ENCODE measurements at places on chromosomes 1 and 21. TPM values are rescaled to one million over a fixed set of nuclear protein-coding genes. Genes with fewer than 3 reads are reported as not detected.

GRCh38 chr1:45585496-45586075, 1.7 kb downstream of the NASP start:
- no peak for DNase-seq

DNA sequence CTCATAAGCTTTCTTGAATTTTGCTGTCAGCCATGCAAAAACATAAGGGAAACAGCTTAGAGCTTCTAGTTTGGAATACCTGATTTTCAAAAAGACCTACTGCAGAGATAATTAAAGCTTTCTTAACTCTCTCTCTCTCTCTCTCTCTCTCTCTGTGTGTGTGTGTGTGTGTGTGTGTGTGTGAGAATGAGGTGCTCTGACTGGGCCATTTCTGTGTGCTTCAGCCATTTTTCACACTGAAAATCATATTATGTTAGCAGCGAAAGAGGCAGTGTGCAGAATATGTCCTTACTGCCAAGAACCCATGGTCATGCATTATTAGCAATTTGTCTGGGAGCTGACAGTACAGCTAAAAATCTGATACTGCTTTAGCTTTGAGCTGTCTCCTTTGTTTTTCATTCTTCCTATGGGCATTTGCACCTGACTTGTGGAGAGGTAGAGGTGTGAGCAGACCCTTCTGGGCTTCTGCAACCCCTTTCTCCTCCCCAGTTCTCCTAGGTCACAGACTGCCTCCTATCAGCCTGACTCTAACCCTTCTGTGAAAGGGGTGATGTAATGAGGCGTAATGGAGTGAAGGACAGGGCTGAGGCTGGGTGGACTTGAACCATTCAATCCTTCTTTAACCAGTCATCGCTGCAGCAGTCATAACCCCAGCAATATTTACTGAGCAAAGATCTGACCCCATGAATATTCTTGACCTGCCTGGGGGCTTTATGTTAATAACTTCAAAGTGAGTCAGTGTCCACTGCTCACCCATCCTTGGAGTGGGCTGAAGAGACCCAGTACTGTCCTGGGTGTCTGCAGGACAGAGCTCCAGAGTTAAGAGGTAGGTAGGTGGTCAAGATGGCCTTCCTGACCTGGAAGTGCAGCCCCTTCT, 61.2 kb downstream of the SYT6 start:
- no peak for DNase-seq

- no peak for DNase-seq
Observed at GRCh38 chr1:58570817-58571216, 6.2 kb downstream of the TACSTD2 start.

- no peak for DNase-seq
Observed at GRCh38 chr1:60619581-60619980, 462.8 kb upstream of the NFIA start.

DNA sequence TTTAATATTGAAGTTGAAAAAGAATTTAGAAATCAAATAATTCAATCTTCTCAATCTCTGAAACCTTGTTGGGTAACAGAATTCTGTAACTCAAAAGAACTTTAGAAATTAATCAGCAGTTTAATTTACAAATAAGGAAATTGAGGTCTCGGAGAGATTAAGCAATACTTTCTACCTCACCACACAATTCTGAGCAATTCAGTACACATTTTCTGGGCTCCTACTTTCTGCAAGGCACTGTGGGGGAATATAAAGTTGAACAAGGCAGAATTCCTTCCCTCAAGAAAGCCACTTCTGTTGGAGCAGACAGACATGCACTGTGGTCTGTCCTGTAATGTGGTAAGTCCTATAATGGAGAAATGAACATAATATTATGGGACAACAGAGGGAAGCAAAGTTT, 47.7 kb downstream of the MEF2D start:
- no peak for DNase-seq

GRCh38 chr21:31537872-31538576, 121.5 kb upstream of the SOD1 start:
- no peak for DNase-seq

Gene SH3BGR
- 105 TPM for total RNA-seq

DNA sequence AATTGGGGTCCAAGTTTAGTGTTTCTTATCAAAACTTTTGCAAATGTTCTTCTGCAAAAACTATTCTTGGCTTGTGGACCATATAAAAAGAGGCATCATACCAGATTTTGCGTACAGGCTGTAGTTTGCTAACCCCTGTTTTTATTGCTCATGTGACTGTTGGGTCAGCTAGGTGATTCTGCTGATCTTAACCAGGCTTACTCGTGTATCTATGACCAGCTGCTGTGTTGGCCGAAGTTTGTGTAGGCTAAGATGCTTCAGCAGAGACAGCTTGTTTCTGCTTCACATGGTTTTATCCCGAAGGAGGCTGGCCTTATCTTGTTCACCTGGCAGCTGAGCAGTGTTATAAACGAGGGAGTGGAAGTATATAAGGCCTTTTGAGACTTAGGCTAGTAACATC, 38.2 kb downstream of the POU2F1 start:
- DNase-seq: no peak

DNA sequence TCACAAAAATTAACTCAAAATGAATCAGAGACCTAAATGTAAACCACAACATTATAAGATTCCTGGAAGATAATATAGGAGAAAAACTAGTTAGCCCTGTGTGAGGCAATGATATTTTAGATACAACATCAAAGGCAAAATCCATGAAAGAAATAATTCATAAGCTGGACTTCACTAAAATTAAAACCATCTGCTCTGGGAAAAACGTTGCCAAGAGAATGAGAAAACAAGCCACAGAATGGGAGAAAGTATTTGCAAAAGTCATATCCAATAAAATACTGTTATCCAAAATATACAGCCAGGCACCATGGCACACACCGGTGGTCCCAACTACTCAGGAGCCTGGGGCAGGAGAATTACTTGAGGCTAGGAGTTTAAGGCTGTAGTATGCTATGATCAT, 70.3 kb downstream of the SYF2 start:
- no peak for DNase-seq

DNA sequence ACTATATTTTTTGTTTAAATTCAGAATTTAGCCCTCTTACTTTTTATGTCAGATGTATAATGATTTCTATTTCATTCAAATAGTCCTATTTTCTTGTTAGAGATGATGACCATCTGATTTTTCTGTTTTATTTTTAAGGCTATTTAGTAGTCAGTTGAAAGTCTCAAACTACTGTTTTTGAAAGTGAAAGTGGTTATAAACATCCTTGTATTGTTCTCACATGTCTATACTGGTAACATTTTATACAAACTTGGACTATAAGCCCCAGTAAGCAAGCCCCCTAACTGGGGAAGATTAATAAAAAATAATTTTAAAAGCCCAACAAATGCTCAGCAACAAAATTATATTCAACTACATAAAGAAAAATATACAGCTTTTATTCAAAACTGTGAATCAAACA, 271.3 kb upstream of the RGS18 start:
- no peak for DNase-seq

DNA sequence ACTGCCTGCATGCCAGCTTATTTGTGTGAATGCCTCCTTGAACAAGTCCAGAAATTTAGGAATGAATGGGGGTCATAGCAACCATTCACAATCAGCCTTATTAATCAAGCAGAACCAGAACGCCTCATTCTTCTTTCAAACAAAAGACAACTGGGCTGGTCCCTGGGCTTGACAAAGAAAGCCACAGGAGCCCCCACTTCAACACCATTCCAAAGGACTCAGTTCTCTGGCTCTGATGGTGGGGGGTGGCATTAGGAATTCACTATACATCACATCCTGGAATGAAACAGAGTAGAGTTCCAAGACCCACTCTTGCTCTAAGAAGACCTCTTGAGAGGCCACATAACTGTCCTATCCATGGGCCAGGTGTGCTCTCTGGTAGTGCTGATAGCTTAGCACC, 186.6 kb upstream of the ST6GALNAC5 start:
- DNase-seq: no peak

GRCh38 chr21:41611966-41612606, 104.1 kb upstream of the TMPRSS2 start:
- DNase-seq: no peak

- no peak for DNase-seq
Observed at GRCh38 chr1:109185990-109186732, 27.6 kb upstream of the SARS1 start.

- DNase-seq: no peak
Observed at GRCh38 chr1:198764748-198765147, 125.9 kb downstream of the PTPRC start.

Gene GBP2
- 11.1 TPM for total RNA-seq

DNA sequence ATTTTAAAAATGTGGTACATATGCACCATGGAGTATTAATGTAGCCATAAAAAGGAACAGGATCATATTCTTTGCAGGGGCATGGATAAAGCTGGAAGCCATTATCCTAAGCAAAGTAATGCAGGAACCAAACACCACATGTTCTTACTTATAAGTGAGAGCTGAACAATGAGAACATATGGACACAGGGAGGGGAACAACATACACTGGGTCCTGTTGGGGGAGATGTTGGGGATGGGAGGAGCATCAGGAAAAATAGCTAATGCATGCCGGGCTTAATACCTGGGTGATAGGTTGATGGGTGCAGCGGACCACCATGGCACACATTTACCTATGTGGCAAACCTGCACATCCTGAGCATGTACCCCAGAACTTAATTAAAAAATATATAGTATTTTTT, 352.5 kb upstream of the KAZN start:
- DNase-seq: no peak

DNA sequence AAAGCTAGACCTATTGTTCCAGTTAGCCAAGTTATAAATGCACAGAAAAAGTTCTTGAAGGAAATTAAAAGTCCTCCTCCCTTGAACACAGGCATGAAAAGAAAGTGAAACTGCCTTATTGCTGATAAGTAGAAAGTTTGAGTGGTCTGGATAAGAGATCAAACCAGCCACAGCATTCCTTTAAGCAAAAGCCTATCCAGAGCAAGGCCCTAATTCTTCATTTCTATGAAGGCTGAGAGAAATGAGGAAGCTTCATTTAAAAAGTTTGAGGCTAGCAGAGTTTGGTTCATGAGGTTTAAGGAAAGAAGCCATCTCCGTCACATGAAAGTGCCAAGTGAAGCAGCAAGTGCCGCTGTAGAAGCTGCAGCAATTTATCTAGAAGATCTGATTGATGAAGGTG, 2.7 kb upstream of the SSX2IP start:
- DNase-seq: no peak

Measured in Right ventricle myocardium superior (tissue), 1 donor.